ENCODE measurements at places on chromosomes 6 and 20.

DNA sequence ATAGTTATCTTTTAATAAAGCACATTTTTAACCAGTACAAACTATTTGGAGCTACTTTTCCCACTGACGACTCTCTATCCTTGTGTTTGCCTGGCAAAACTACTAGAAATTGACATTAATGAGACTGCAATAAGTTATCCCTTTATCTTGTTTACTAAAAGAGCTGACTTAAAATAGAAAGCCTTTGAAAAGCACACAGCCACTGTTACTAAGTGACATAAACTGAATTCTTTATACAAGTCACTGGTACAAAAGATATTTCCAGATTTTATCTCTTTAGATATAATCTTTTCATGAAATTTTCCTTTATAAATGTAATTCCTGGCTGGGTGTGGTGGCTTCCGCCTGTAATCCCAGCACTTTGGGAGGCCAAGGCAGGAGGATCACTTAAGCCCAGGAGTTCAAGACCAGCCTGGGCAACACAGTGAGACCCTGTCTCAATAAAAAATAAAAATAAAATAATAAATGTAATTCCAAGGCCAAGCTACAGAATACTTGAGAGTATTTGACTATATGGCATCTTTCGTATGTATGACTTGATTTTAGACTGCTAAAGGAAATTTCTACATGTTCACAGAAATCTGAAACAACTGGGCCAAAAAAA is 9.5 kb downstream of the MBOAT1 start:
- no peak for DNase-seq

DNA sequence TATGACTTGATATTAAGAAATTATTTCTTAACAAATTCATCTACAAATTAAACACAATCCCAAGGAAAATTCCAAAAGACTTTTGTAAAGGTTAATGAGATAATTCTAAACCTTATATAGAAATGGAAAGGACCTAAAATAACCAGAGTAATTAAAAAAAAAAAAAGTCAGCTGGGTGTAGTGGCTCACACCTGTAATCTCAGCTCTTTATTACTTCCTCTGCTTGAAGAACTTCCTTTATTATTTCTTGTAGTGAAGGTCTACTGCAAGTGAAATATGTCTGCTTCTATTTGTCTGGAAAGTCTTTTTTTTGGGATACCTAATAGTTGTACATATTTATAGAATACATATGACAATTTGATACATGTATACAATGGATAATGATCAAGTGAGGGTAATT is 20.2 kb upstream of the BLCAP start:
- DNase-seq, result no peak

DNA sequence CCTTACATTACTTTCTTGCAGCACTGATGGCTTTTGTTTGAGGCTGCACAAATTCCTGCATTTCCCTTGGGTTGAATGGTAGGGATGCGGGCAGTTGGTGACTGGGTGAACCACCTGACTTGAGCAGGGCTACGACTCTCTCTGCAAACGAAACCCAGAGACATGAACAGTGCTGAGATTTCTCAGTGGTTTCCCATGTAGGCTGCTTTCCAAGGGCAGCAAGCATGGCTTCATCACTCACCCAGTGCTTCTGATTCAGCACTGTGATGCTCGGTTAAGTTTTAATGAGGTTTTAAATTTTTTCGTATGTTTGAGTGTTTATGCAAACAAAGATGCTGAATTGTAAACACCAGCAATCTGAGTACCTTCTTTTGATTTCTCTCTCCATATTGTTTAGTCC is 127.2 kb downstream of the MTHFD1L start:
- DNase-seq, result peak; percentile 22

- no peak for DNase-seq
These were observed 191.0 kb downstream of the QKI start for GRCh38 chr6:163605385-163606097.

DNA sequence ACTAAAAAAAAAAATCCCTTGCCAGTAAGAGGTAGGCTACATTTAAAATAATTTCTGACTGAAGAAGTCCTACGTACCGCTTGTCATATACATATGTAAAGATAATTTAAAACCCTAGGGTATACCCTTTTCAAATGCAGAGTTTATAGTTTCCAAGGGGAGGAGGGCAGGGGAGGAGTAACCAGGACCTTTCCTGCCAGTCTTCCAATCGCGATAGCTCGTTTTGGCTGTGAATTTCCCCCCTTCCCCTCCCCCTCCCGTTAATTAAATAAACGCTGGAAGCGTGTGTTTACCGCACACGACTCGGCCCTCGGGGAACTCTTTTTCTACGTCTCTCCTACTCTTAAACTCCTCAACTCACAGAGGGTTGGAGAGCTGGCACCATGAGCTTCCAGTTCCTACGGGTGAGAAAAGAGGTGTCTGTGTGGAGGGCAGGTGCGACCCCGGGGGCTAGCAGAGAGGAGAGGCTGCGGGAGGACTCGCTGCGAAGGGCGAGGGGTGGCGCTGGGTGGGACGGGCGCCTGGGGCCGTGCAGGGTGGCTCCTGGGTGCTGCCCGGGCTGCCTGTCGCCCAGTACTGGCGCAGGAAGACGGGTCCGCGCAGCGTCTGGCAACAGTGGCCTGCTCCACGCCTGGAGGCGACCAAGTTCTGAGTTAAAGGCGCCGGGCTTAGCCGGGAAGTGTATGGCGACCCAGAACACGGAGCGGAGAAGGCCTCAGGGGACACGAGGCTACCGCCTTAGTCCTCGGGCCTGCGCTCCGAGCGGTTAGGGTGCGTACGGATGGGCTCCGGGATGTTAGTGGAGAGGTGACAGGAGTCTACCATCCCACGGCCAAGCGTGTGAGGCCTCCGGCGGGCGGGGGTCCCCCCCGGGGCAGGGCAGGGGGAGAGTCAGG is 4.1 kb upstream of the TFAP2C start:
- no peak for DNase-seq

- DNase-seq, result no peak
These were observed 8.2 kb downstream of the MAS1L start for GRCh38 chr6:29479560-29479959.

- DNase-seq, result no peak
These were observed at the start of gene ID1 for GRCh38 chr20:31605031-31605901. Gene ID1, plus strand, starts transcription at chr20:31605289. Its CDS starts 99 bp downstream, at chr20:31605388.

DNA sequence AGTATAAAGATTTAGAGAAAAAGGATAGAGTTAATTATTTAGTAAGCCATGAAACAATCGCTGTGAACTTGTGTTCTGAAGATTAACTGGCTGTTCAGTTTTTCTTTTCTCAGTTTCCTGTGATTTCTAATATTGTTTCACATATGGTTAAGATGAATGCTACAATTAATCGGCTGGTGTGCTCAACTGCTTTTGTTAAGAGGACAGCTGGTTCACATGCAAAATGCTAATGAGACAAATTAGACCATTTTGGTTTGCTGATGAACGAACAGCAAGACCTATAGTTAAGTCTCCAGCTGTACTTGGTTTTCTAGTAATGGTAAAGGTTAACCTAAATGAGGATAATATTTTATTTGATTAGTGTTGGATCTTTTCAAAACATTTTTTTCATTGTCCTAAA is 10.8 kb upstream of the NHSL1 start:
- DNase-seq, result no peak

Data from vagina (tissue), 2 donors.